Kidney epithelial cell (primary cell): ENCODE measurements at places on chromosomes 2 and 18. TPM values are rescaled to one million over a fixed set of nuclear protein-coding genes. Genes with fewer than 3 reads are reported as not detected.

DNA sequence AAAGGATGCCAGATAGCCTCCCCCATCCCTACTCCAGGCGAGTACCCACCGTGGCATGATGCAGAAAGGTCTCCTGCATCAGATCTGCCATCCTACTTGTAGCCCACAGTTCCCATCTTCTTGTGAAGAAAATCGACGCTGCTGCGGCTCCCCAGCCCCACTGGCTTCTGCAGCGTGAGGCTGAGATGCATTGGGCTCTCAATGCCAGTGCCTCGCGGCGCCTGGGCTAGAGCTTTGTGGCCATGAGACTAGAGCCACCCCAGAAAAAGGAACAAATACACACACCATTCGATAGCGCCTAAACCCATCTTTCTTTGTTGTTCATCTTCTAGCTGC lies 2.8 kb downstream of the NOL4 start:
- DNase-seq: no peak

GRCh38 chr2:175233135-175233719 lies 51.7 kb upstream of the ATP5MC3 start:
- DNase-seq: no peak

Gene GLB1L
- total RNA-seq: 11.6 and 19.8 TPM in 2 replicates

Gene UGT1A8
- total RNA-seq: not detected in 2 replicates

Gene RNF103
- 20.6 and 24.5 TPM in 2 replicates for total RNA-seq

- DNase-seq: no peak
Observed at GRCh38 chr2:182594286-182594685, 121.8 kb upstream of the DNAJC10 start.

- no peak for DNase-seq
Observed at GRCh38 chr18:36419188-36419899, 121.8 kb downstream of the FHOD3 start.

Gene GRHL1
- total RNA-seq: 6.2 and 7.0 TPM in 2 replicates

- no peak for DNase-seq
Observed at GRCh38 chr2:236940497-236940896, 145.2 kb upstream of the COPS8 start.

DNA sequence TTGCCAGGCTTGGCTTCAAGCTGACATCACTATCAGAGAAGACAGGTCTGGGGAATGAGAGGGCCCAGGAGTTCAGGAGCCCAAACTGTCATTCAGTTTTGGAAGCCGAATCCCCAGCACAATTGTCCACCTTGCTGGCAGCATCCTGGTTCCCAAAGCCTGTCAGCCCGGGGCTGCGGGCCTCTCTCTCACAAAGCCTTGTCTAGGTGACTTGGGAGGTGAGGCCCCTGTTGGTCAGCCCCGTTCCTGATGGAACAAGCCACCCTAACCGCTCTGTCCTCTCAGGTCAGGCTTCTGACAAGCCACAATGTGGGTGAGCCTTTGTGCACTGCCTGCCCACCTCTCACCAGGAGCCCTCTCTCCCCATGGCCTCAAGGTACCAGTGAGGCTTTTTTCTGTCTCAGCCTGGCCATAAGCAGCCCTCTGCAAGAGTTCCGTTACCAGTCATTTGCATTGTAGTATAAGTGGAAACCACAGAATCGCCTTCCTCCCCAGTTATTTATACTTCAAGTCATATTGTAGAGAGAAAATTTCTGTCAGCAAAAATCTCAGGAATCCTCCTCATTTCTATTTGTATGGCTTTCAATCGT lies 100.6 kb downstream of the MSH2 start:
- DNase-seq: no peak

Gene PSMA8
- total RNA-seq: not detected in 2 replicates

GRCh38 chr2:6580982-6581381 lies 284.7 kb downstream of the CMPK2 start:
- peak; percentile 63 for DNase-seq

DNA sequence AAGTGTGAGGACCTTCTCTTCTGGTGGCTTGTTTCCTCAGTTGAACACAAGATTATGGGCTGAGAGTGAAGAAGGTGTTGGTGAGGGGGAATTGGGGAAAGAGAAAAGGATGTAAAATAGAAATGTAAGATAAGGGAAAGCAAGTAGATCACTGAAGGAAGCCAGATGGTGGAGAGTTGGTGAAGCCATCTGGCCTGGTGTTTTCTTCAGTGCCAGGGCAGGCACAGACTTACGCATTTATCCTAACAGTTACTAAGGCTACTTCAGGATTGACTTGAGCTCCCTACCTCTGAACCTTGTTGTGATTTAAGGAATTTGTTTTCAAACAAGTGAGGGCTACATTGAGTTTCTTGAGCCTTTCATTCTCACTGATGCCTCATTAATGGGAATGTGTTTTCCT lies 113.8 kb downstream of the GALNT1 start:
- DNase-seq: no peak

DNA sequence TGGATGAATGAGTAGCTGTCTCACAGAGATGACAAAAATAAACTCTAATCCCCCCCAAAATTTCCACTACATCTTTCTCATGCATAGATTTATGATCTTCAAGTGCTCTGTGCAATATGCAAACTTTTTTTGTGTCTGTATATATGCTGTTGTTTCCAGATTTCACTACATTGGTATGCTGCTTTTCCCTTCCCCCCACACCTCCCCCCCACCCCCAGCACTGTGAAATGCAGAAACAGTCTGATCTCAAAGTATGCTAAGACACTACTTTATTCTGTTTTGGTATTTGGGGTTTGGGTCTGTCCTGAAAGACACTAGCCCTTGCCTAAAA lies 524 bp upstream of the KLHL14 start:
- no peak for DNase-seq

DNA sequence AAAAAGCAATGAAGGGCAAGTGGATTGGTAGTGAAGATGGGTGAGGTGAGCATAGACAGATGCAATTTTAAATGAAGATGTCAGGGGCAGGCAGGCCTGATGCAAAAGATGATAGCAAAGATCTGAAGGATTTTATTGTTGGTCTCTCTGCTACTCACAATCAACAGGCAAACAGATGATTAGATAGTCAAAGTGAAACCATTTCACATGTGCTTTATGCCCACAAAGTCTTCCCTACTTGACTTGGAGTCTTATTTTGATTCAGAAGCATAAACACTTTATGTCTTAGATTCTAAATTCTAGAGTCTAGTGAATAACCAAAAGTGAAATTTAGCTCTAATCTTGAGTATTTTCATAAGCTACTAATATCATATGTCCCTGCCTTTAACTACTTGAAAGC lies 153.8 kb upstream of the HNRNPA3 start:
- no peak for DNase-seq

DNA sequence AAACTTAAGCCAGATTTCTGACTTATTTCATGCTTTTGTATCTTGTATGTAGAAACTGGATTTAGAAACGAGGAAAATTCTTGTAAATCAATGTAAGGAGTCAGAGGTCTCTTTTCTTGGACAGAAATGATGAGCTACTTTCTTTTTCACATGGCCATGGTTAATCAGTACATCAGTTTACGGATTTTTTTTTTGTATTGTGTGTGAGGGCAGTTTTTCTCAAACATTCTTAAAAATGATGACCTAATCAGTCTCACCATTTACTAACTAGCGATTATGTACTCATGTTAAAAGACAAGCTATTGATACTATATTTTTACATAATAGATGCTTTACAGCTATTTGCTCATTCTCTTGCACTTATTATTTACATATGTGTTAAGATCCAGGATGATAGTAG lies 165.2 kb upstream of the DOCK10 start:
- DNase-seq: no peak

Gene FKBP1B
- total RNA-seq: 24.6 and 26.0 TPM in 2 replicates

Gene MROH2A
- total RNA-seq: not detected in 2 replicates

- DNase-seq: no peak
Observed at GRCh38 chr2:205197468-205198139, 484.7 kb upstream of the NRP2 start.

GRCh38 chr2:127414638-127415592 lies 3.3 kb upstream of the PROC start:
- DNase-seq: no peak

GRCh38 chr2:110871637-110872036 lies 139.3 kb downstream of the ACOXL start:
- no peak for DNase-seq

DNA sequence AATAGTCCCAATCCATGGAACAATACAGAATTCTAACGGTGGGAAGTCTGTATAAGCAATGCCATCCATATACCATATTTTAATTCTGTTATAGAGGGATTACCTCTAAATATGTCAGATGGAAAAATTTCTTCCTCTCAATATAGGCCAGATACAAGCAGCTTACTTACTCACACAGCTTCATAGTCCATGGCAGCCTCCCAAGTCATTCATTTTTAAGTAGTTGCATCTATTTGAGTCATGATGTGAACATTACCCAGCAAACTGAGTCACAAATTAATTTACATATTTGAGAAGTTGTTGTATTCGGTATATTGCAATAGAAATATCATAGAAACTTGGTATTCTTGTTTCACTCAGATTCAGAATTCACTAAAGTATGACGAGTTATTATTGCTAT lies 20.3 kb downstream of the TBR1 start:
- DNase-seq: no peak

Gene R3HDM1
- 12.7 and 21.8 TPM in 2 replicates for total RNA-seq

Gene ESPNL
- 3.5 and 3.8 TPM in 2 replicates for total RNA-seq

GRCh38 chr2:65227020-65227455 lies 593 bp upstream of the ACTR2 start:
- DNase-seq: no peak

Gene SFTPB
- total RNA-seq: not detected in 2 replicates

DNA sequence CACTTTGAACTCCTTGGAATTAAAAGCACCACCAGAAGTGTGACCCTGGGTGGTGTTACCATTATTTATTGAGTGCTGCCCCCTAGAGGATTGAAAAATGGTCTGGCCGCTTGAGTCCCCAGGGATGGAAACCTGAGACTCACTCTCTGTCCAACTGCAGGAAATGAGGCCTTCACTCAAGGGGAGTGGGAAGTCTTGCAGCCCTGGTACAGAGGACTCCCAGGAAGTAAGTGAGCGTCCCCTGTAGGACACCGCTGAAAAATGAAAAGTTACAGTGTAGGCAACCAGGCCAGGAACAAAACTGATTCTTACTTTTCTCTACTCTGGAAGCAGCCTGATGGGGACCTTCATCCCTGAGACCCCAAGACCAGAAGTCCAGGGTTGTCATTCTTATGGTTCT lies 2.2 kb upstream of the NRP2 start:
- no peak for DNase-seq

DNA sequence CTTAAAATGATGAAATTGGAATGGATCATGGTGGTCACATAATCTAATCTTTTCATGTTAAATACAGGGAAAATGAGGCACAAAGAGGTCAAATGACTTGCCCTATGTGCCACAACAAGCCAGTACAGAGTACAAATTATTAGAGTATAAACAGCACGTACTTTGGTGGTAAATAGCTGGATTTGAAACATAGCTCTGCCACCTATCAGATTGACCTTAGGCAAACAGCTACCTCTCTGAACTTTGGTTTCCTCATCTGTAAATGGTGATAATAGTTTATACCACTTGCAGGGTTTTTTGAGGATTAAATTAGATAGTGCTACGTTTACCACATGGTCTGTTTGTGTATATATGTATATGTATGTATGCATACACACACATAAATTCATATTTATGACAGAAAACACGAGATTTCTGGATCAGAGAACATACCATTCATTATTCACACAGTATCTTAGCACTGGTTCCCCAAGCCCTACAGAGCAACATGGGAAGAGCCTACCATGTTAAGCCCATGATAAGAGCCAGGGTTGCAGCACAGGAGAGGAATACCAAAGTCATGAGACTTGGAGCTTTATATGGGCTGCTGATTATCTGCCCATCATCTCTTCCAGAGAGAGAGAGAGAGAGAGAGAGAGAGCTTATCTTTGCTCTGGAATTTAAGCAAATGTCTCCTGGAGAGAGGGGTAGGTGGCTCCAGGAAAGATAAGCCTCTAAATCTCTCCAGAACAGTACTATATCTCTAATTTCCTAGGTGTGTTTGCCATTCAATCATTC lies 73.5 kb downstream of the MDH1 start:
- no peak for DNase-seq

Gene EVA1A
- 112 and 144 TPM in 2 replicates for total RNA-seq

DNA sequence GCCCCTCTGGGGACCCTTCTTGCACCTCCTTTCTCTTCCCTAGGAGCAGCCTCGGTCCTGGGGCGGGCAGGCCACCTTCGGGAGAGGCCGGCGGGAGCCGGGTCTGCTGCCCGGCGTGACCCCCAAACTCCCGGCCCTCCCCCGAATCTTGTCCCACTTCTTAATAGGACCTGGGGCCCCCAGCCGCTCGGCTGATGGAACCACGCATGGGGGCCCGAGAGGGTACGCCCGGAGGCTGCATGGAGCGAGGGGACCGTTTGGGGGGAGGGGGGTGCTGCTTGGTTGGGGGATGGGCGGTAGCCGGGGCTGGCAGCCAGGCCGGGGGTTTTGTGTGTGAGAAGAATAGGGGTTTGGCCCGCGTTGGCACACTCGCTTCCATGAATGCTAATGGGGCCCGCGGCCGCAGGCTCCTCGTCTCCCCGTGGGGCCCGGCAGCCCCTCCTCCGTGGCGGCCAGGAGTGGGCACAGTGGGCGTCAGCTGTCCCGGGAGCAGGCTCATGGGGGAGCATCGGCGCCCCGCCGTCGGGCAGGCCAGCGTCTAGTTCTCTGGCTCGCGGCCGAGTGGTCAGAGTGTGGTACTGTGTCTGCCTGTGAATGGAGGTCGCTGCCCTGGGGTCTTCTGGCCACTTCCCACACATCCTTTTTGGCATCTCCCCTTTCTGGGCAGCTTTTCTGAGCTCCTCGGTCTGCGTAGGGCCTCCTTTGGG lies 1.0 kb downstream of the GAREM2 start:
- DNase-seq: no peak

Gene RGPD4
- not detected in 2 replicates for total RNA-seq

- no peak for DNase-seq
Observed at GRCh38 chr18:77098029-77098428, 34.6 kb downstream of the MBP start.

GRCh38 chr2:236863729-236864126 lies 222.0 kb upstream of the COPS8 start:
- no peak for DNase-seq

Gene NEMP2
- 3.8 and 6.8 TPM in 2 replicates for total RNA-seq

- no peak for DNase-seq
Observed at GRCh38 chr2:12009323-12009905, 263.0 kb downstream of the LPIN1 start.

Gene ALMS1
- total RNA-seq: 19.6 and 26.1 TPM in 2 replicates

DNA sequence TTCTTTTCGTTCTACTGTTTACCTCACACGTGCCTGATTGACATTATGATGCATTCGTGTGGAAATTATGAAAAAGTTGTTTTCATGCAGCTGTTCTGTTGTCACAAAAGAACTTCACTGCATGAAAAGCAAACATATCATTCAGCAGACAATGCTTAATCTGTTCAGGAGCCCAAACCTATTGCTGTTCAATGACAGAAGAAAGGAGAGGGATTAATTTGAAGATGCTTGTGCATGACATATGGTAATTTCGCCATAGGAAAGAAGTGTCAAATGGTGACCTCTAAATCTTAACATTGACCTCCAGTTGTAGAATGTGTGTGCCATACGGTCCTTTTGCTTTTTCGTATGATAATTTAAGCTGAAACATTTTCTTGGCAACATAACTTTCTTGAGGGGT lies 124.5 kb downstream of the WDR7 start:
- DNase-seq: no peak

Gene HOXD8
- total RNA-seq: 18.1 and 22.5 TPM in 2 replicates

Gene LDLRAD4
- total RNA-seq: 5.8 and 10.1 TPM in 2 replicates
